GM13976 (cell line): ENCODE measurements at places on chromosomes 6 and 20.
A peak's percentile ranks its signal among the peaks of the same experiment; 100 is the strongest.

DNA sequence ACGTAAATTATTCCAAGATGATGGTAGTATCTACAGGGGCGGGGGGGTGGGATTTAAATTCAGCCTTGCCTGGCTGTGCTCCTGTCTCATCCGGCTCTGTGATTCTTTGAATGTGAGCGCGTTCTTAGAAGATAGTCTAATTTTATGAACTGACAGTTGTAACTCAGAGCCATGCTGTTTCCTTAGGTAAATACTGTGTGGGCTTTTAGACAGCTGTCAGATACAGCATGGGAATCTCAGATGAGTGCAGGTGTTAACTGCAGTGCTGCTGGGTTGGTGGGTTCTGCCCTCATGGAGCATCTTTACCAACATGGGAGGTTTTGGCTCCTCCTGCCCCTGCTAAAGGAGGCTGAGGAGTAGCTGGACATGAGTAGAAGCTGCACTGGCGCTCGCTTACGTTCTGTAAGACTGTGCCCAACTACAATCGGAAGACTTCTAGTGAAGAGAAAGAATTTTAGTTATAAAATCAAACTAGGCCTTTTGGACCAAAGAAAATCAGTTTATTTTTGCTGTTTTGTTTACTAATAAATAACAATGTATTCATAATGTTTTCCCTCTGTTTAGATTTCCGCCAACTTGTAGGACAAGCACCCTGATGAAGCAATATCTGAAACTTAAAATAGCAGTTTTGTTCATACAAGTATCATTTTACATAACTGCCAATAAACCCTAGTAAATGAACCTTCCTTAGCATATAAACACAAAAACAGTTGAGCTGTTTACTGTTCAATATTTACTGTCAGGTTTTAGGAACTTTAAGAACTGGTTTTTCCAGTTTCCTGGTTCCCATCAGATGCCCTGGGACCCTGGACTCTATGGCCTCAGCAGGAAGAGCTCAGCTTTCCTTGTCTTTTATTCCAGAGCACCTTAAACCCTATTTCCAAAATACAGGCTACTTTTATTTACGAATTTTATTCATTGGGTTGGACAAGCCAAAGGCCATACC is 66.1 kb downstream of the FAM120B start:
- DNase-seq: no peak

GRCh38 chr6:18281564-18281963 is 17.2 kb upstream of the DEK start:
- DNase-seq: no peak

DNA sequence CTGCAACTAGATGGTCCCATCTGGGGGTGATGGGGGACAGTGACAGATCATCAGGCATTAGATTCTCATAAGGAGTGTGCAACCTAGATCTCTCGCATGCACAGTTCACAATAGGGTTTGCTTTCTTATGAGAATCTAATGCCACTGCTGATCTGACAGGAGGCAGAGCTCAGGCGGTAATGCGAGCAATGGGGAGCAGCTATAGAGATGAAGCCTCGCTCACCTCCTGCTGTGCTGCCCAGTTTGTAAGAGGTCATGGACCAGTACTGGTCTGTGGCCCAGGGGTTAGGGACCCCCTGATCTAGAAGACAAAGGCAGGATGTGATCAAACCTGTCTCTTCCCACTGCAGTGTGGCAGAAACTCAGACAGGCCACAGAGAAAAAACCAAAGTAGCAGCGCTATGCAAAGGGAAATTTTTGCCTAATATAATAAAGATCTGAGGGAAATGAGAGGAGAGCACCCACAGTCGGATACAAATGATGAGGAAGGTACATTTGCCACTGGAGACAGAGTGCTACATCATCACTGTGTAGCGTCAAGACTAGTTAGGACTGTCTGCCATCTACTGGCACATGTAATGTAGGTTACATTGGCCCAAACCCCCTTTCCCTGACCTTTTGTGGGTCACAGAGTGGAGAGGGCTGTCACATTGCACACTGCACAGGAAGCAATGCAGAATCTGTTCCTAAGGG is 4.1 kb upstream of the LY86 start:
- DNase-seq: no peak

DNA sequence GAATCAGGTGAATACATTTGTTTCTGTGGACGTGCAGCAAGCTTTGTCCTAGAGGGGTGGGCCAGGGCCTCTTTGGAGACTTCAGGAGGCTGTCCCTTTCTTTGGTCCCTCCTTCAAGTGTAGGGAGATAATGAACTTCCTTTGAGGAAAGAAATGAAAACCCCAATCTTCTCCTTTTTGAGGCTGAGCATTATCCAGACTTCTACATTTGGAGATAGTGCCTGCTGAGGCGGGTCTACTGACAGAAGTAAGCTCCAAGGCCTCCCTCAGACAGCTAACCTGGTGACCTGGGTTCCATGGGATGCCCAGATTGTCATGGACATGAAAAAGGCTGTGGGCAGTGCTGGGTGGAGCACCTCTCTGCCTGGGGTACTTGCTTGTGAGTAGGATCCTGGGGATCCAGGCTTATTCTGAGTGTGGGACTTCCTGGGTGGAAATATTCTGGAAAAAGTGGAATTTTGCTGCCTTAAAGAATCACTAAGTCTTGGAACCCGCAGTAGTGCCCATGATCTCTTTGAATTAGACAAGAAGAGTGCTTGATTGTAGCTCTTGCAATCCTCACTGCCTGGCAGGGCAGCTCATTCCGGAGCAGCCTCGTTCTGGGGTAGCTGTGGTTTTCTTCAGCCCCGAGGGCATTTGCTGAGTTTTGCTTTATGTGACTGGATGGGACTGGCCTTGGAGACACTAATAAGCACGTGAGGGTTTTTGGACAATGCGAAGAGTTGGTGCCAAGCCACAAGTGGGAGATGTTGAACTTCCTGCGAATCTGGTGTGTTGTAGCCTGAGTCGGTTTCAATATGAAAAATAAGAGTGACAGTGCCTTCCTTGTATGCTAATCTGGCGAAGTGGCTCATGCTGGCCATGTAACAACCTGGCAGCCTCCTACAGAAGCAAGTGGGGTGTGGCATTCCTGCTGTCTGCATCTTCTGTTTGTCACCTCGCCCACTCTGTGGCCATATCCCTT is 28.1 kb downstream of the SNRNP48 start:
- DNase-seq: peak; percentile 30

GRCh38 chr6:143772116-143773086 is 70.7 kb upstream of the LTV1 start:
- no peak for DNase-seq

DNA sequence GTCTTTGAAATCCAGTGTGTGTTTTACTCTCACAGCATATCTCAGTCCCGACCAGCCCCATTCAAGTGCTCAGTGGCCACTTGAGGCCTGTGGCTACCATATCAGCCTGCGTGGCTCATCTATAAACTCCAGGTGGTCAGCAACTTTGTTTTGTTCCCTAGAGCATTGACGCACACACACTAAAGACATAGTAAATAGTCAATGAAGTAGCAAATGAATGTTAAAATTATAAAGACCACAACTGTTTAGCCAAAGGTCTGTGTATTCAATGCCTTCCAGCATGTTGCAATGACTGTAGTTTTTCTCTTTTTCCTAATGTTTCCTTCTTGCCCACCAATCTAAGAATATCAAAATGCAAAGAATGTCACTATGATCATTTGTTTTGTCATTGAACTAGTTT is 238.2 kb upstream of the ZNF217 start:
- DNase-seq: no peak

DNA sequence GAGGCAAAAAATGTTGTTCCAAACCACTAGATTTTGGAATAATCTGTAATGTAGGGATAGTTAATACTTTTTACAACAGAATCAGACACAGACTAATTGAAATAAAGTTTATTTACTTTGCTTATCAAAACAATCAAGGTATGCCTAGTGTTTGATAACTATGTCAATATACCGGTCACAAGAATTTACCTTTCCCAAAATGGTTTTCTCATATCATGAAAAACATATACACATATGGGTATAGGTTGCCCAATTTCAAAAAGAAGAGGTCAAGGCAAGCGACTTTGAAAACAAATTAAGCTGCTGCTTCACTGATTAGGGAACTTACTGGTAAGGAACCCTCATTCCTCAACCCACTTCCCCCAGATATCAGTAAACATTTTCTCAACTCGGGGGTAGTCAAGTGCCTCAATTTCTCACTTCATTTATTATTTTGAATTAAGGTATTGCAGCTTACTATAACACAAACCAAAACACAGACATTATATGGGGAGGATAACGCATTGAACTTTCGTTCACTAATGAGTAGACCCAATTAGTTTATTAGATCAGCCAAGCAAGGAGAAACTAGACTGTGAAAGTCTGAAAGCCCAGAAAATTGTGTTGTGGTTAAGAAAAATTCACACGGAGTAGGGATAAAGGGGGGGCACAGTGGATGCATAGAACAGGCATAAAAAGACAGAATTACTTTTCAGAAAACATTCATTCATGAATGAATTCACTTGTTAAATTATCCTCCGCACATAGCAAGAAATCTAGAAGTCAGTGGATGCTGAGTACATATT is 9.0 kb upstream of the ELOVL5 start:
- DNase-seq: no peak

DNA sequence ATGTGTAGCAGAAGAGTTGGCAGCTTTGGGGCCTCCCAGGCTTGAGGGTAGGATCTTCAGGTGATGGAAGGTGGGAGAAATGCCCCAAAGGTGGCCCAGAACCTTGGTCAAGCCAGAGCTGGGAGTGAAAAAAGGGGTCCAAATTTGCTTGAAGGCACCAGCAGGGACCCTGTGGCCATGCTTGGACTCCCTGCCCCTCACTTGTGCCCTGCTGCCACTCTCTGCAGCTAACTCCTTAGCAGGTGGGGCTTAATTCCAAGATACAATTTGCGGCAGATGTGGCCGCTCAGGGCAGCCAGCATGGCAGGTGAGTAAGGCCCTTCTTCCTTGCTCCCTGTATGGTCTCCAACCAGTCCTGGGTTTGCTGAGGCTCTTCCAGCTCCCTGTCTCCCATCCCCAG is 285.0 kb upstream of the RNF24 start:
- no peak for DNase-seq

- no peak for DNase-seq
Measured at GRCh38 chr6:163929538-163929937, 515.0 kb downstream of the QKI start.

DNA sequence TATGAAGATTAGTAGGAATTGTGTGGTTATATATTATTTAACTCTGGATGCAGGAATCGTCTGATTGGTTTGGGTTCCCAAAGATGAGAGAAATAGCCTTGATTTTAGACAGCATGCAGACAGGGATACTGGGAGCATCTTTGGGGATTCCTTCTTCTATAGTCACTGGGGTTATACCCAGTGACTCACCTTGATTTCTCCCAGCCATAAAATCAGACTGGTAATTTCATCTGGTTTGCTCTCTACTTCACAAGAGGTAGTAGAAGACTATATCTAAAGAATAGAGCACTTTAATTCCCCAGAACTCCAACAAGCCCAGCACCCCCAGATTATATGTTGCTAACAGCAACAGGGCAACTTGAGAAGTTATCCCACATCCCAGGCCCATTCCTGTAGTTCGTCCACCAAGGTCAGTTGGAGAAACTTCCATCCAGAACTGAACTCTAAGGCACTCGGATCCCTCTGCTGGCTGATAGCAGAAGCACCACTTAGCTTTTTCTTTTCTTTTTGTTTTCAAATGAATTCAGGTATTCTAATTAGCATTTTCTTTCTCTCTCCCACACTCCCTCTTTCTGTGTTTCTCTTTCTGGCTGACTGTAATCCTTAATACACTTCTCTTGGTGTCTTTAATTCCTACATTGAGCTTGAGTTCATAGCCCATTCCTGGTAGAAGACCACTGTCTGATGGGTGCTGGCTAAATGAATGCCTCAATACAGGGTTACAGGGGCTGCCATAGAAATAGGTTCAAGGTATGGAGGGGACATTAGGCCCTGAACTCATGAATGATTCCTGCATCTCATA is 20.4 kb upstream of the EFHC1 start:
- peak; percentile 48 for DNase-seq

GRCh38 chr20:9809271-9809670 is 29.6 kb downstream of the PAK5 start:
- no peak for DNase-seq

DNA sequence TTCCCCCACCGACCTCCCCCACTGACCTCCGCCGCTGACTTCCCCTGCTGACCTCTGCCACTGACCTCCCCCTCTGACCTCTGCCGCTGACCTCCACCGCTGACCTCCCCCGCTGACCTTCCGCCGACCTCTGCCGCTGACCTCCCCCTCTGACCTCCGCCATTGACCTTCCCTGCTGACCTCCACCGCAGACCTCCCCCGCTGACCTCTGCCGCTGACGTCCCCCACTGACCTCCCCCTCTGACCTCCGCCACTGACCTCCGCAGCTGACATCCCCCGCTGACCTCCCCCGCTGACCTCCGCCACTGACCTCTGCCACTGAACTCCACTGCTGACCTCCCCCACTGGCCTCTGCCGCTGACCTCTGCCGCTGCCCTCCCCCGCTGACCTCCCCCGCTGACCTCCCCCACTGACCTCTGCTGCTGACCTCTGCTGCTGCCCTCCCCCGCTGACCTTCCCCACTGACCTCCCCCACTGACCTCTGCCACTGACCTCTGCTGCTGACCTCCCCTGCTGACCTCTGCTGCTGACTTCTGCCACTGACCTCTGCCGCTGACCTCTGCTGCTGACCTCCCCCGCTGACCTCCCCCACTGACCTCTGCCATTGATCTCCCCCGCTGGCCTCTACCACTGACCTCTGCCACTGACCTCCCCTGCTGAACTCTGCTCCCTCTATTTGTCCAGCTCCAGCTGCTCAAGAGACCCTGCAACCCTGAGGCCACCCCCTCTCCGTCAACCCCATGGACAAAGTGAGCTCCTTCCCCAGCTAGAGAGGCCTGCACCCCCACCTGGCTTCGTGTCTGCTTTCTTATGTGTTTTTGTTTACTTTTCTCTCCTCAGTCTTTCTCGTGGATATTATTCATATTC is 91.4 kb upstream of the AFDN start:
- no peak for DNase-seq

- DNase-seq: no peak
Measured at GRCh38 chr6:134520181-134521115, 202.5 kb upstream of the SGK1 start.

DNA sequence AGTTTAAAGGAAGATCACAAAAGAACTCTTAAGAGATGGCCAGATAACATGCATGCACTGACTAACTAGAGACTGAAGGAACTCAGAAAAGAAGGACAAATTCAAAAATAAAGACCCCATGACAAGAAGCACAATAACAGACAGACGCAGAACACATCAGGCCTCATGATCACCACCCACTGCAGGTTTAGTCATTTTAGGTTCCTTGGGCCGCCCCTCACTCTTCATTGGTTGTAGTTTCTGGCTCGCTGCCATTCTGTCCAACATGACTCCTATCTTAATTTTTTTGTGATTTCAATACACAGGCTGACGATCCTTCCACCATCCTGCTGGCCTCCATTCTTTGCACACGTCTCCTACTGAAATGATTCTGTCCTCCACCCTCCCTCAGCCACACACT is 21.6 kb downstream of the STX7 start:
- DNase-seq: no peak

GRCh38 chr6:74087899-74088298 is 391.9 kb downstream of the CD109 start:
- no peak for DNase-seq

GRCh38 chr6:7075341-7076000 is 32.3 kb upstream of the RREB1 start:
- DNase-seq: no peak

- no peak for DNase-seq
Measured at GRCh38 chr6:69594405-69594804, 202.4 kb downstream of the LMBRD1 start.

- no peak for DNase-seq
Measured at GRCh38 chr20:37904845-37905373, 2.0 kb downstream of the VSTM2L start.
